SW480 (cell line): ENCODE measurements at places on chromosomes 4 and X.
A peak's percentile ranks its signal among the peaks of the same experiment; 100 is the strongest.

GRCh38 chrX:66200050-66200664 is 36.1 kb downstream of the HEPH start:
- DNase-seq, result no peak

DNA sequence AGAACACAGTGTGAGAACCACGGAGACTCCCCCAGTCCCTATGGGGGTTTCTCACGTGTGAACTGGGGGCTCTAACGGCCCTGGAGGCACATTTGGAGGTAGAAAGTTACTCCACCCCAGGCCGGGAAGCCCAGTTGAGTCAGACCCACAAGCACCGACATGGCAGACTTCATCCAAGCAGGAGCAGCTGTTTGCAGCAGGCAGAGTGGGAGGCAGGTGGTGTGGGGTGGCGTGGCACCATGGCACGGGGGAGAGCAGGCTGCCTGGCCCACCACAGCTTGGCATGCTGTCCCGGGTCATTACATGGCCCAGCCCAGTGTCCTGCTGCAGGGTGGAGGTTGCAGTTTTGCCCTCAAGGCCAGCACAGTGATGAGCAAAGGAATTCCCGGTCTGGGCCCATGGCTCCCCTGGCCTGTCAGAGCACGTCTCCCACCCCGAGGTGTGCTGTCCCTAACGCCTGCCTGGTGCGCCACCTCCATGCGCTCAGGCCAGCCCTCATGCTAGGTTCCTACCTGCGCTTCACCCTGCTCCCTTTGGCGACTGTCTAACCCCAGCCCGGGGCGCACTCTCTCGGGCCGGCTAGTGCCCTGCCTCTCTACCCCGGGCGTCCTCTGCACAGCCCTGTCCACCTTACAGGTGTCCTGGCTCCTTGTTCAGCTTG is 90.6 kb upstream of the AFAP1 start:
- no peak for DNase-seq

GRCh38 chrX:101729986-101730385 is 70.3 kb upstream of the ARMCX2 start:
- DNase-seq, result no peak

- no peak for DNase-seq
These were observed 19.0 kb downstream of the GAB1 start for GRCh38 chr4:143355540-143356217.

DNA sequence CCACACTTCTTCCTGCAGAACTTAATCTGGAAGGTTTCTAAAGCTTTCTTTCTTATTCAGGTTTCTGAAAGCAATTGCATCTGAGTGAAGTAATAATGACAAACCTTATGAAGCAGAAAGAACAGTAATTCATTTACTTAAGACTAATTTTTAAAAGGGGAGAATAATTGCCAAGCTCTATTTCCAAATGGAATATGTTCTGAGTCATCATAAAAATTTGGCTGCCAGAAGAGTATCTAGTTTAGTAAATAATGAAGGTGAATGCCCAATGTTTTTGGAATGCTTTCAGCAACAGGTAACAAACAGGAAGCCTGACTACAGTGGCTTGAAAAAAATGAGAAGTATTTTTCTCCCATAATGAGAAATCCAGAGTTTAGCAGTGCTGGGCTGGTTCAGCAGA is 227.3 kb upstream of the TET2 start:
- no peak for DNase-seq

- no peak for DNase-seq
These were observed 8.2 kb downstream of the BMP2K start for GRCh38 chr4:78784236-78784865.

- no peak for DNase-seq
These were observed 15.6 kb downstream of the RPS3A start for GRCh38 chr4:151114986-151115385.

GRCh38 chr4:38002451-38003071 is 42.4 kb downstream of the PTTG2 start:
- DNase-seq, result no peak

GRCh38 chr4:116870686-116871085 is 214.7 kb downstream of the TRAM1L1 start:
- DNase-seq, result no peak

DNA sequence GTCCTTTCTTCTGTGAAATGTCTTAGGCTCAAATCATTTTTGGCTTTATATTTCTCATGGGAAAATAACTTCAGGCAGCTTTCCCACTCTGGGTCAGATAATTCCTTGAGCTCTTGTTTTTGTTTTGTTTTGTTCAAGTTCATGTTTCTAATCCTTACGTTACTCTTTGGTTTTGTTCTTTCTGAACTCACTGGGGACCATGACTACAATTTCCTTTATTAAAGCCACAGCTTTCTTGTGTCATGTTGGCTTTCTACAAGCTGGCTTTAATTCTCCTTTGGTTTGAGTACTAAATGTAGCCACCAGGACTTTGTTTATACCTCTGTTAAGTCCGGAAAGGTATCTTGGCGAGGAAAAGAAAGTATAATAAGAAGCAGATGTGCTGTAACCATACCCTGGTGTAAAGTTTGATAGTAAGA is 30.8 kb upstream of the ANXA3 start:
- no peak for DNase-seq

- peak; percentile 63 for DNase-seq
These were observed 64.7 kb downstream of the TBC1D14 start for GRCh38 chr4:6974138-6974848.

DNA sequence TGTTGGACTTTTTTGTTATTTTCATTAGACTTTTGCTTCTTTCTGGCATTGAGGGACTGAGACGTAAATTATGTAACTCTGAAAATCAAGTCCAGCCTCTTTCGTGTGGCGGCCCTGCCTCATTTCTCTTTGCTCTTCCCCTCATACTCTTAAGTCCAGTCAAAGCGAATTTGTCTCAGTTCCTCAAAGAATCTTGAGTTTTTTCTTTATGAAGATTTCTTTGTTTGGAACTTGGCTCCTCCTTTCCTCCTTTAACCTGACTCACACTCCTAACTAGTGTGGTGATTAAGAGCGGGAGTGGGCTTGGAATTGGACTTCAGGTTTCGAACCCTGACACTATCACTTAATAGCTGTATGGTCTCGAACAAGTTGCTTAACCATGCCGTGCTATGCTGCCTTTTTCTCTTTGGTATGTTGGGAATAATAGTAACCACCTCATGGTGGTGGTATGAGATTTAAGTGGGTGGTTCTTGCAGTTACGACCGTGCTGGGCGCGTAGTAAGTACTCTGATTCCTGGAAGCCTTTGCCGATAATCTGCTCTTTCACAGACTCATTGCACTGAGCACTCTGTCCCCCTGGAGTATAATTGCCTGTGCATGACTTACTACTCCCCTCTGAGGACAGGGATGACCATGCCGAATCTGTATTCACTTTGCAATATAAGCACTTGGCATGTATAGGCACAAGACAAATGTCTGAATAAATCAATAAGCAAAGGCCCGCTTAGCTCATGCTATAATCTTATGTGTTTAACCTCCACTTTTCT is 19.1 kb downstream of the FNIP2 start:
- no peak for DNase-seq

DNA sequence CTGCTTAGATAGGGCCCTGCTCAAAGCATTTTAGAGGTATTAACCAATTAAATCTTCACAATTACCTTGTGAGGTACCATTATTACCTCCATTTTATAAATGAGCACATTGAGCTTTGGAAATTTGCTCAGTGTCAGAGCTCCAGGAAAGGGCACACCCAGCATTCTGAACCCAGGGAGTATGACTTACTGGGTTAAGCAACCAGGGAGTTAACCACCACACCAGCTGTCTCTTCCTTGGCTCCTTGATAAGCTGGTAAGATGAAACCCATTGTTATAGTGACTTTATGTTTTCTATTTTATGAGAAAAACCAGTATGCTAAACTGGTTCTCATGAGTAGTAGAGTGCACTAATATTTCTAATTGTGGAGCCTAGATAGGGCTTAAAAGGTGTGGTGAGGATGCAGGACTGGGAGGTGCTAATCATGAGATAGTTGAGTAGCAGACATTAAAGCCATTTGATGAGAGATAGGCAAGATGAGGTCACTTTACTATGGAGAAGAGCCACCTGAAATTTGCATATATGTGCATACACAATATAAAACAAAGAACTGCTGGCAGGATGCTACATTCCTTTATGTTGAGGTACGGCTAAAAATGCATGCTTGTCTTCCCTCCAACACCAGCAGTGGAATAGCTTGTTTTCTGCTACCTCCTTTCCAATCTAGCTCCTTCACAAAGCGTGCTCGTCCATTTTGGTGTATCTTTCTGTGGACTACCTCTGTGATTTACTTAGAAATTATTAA is 556.1 kb downstream of the SPRY1 start:
- no peak for DNase-seq

DNA sequence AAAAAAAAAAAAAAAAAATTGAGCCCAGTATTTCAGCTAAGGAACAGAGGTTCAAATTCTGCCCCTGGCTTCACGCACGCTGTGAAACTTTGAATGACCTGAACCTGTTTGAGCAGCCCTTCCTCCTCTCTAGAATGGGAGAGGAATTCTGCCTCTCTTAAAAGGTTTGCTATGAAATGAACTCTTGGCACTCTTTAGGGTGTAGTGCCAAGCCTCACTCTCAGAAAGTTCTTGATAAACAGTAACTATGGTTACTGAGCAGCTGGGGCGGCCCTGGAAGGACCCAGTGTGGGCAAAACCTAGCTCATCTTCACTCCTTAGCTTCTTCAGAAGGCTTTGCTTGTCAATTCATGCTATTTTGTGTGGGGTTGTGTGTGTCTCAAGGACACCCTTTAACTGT is 73.7 kb downstream of the GEMIN8 start:
- no peak for DNase-seq

- DNase-seq, result no peak
These were observed 55.2 kb downstream of the CLNK start for GRCh38 chr4:10629394-10629793.

GRCh38 chr4:1994938-1995337 is 13.8 kb downstream of the NELFA start:
- DNase-seq, result no peak

DNA sequence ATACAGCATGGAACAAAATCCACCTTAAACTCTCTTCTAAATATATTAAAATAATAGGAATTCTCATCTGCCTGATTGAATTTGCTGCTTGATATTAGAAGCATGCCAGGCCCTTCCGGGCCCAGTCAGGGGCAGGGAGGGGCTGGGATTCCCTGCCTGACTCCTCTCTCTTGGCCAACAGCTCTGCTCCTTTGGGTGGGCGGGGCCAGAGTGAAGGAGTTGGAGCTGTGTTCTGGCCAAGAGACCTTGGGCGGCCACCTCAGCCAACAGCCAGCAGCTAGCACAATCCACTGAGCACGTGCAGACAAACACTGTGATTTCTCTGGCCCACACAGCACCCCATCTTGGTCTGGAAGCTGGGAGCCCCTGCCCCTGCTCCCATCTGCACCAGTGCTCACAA is 140.3 kb downstream of the PJA1 start:
- DNase-seq, result peak; percentile 23

- peak; percentile 20 for DNase-seq
These were observed 33.7 kb upstream of the MSL3 start for GRCh38 chrX:11724122-11725017.

GRCh38 chr4:110636680-110637407 is 14.0 kb upstream of the PITX2 start:
- DNase-seq, result peak; percentile 37

GRCh38 chr4:40719008-40719623 is 30.6 kb upstream of the NSUN7 start:
- DNase-seq, result peak; percentile 39

- DNase-seq, result peak; percentile 84
These were observed 94.3 kb downstream of the AREG start for GRCh38 chr4:74539044-74539790.

DNA sequence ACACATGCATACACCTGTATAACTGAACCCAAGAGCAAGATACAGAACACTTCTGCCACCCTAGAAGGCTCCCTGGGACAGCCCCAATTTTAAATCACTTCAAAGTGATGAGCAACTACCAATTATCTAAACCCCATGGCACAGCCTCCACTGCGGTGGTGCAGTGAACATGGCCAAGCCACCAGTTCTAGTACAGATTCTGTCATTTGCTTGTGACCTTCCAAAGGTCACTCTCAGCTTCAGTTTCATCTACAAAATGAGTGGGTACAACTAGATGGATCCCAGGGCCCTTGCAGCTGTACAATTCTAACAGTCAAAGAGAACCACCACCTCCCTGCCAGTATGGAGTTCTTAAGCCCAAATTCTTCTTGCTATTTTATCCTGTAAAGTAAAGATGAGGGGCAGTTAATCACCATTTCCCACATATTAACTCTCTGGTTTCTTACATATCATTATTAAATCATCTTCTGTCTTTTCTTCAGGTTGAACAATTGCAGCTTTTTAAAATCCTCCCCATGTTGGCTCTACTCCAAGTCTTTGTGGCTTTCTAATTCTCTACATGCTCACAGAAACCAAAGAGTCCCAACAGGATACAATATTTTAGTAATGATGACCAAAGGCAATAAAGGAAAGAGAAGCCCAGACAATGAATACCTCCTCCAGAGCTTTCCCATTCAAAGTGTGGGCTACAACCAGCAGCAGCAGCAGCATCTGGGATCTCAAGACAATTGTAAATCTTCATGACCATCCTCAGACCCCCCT is 39.0 kb upstream of the GPM6B start:
- DNase-seq, result no peak

DNA sequence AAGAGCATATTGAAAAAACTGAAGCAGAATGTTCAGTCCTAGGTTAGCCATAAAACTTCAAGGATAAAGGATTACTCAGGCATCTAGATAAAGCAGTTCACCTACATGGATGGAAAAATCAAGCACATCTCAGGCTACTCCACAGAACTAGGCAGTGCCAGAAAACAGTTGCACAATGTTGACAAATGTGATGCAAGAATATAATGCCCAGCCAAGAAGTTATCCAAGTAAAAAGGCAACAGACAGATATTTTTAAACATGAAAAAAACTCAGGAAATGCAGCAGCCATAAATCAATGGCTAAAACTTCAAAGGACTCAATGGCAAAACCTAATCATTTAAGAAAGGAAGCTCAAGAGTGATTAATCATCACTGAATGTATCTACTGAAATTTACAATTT is 456.0 kb upstream of the FAM241A start:
- DNase-seq, result no peak

DNA sequence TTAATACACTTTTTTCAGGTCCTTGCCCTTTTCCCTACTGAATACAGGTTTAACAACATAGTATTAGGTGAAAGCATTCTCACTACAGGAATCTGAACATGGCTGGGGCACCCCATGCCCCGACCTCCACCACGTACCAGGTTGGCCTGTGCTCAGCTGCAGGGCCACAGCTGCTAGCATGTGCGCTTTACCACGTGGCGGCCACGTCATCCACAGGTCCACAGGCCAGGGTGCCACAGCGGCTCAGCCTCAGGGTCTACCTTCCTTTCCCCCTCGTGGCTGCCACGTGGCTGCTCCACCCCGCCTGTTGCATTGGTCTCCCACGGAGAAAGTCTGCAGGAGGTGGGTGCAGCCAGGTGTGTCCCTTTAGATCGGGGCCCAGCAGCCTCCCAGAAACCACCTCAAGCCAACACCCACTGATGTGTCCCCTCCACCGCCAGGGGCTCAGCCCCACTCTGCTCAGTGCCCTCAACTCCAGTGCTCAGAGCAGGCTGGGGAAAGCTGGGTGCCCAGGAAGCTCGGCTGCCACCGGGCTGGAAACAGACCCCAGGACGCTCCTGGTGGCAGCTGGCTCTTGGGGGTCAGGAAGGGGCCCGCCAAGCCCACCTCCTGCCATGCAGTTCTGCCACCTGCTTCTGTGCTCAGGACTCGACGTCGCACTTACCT is 17.8 kb downstream of the CTBP1 start:
- no peak for DNase-seq
